A549 treated with Hydrocortisone at 1 μM for 4 hours (cell line): ENCODE measurements at places on chromosomes 1 and 21. TPM values are rescaled to one million over a fixed set of nuclear protein-coding genes. Genes with fewer than 3 reads are reported as not detected.

Gene EFNA1
- total RNA-seq = 21.4 to 32.6 TPM (median 26.0 TPM) in 5 replicates

Gene PCSK9
- total RNA-seq = 2.2 to 3.5 TPM (median 2.8 TPM) in 5 replicates

Gene NBPF10
- 0.86 to 1.3 TPM (median 1.1 TPM) in 5 replicates for total RNA-seq

Gene HRNR
- not detected in 5 replicates for total RNA-seq

Gene S100A9
- total RNA-seq = 0.46 to 1.2 TPM (median 0.75 TPM) in 4 of 5 replicates, not detected in the other

Gene SLC1A7
- 0.05 TPM in 2 of 5 replicates, not detected in the others for total RNA-seq

Gene TUFT1
- 8.0 to 9.1 TPM (median 8.8 TPM) in 5 replicates for total RNA-seq

Gene BARHL2
- not detected in 5 replicates for total RNA-seq

Gene KRTAP6-1
- not detected in 5 replicates for total RNA-seq

Gene PBX1
- 10.0 to 14.7 TPM (median 13.5 TPM) in 5 replicates for total RNA-seq

Gene SLAMF8
- total RNA-seq = 0.08 to 0.20 TPM (median 0.15 TPM) in 5 replicates

Gene FHAD1
- total RNA-seq = 0.42 to 0.68 TPM (median 0.60 TPM) in 5 replicates

Gene MYBPHL
- total RNA-seq = 0.23 to 0.38 TPM in 2 of 5 replicates, not detected in the others

Gene RPE65
- total RNA-seq = not detected in 5 replicates

Gene SPRR2A
- not detected in 5 replicates for total RNA-seq

Gene TM2D1
- 21.3 to 28.2 TPM (median 24.1 TPM) in 5 replicates for total RNA-seq

Gene ANKRD35
- 0.03 to 0.08 TPM (median 0.05 TPM) in 5 replicates for total RNA-seq

Gene IFNAR2
- 14.6 to 16.3 TPM (median 15.4 TPM) in 5 replicates for total RNA-seq

Gene WNT9A
- total RNA-seq = 5.6 to 8.6 TPM (median 7.2 TPM) in 5 replicates

Gene FAM72B
- 5.3 to 7.3 TPM (median 6.6 TPM) in 5 replicates for total RNA-seq

Gene XCL2
- not detected in 5 replicates for total RNA-seq

Gene DIRAS3
- total RNA-seq = 0.85 to 1.2 TPM (median 1.1 TPM) in 5 replicates

Gene FMO3
- total RNA-seq = not detected in 5 replicates

Gene SMG5
- 41.9 to 46.8 TPM (median 43.0 TPM) in 5 replicates for total RNA-seq

Gene HSPB7
- 0.05 to 0.14 TPM (median 0.07 TPM) in 4 of 5 replicates, not detected in the other for total RNA-seq

Gene CNTN2
- total RNA-seq = 0.02 to 0.05 TPM in 2 of 5 replicates, not detected in the others

Gene GSTM1
- total RNA-seq = not detected in 5 replicates

Gene NDUFS2
- total RNA-seq = 77.6 to 110 TPM (median 81.3 TPM) in 5 replicates

Gene CDA
- total RNA-seq = 31.6 to 40.9 TPM (median 33.4 TPM) in 5 replicates

Gene TPTE
- total RNA-seq = not detected in 5 replicates

Gene TMEM269
- 0.03 to 0.15 TPM (median 0.09 TPM) in 5 replicates for total RNA-seq

Gene FUCA1
- total RNA-seq = 9.6 to 11.2 TPM (median 10.2 TPM) in 5 replicates
